ENCODE measurements at places on chromosomes 1 and 21. TPM values are rescaled to one million over a fixed set of nuclear protein-coding genes. Genes with fewer than 3 reads are reported as not detected.
A peak's percentile ranks its signal among the peaks of the same experiment; 100 is the strongest.

The C1orf87 gene
- total RNA-seq: not detected

DNA sequence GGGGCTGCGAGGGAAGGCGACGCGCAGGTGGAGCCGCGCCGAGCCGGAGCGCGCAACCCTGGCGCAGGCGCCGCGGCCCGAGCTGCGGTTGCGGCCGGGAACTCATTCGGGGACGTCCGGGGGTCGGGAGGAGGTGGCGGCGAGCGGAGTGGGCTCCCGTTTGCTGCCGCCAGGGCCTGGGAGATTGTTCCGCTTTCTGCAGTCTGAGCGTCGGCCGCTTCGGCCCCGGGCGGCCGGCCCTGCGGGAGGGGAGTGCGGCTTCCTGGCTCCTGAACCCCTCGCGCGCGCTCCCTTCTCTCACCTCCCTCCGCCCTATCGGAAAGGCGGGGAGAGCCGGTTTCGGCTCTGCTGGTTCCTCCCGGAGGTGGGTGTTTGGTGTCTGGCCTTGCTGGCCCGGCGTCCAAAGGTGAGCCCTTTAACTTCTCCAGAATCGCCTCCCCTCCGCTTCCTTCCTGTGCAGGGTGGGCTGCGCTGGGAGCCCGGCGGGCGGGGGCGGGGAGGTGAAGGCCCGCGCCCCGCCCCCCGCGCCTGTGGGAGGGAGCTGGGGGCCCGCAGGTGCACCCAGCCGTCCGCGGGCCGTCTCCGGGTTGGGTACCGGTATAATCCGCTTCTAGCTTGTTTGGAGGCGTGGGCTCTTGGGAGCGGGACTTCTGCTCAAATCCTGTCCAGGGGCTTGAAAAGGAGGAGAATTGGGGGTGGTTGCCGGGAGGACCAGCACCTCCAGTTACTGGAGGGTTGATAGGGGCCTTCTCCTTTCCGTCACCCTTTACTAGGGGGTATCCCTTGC, 683 bp downstream of the LRRC8D start:
- peak; percentile 30 for DNase-seq

The LCE1F gene
- total RNA-seq: not detected

DNA sequence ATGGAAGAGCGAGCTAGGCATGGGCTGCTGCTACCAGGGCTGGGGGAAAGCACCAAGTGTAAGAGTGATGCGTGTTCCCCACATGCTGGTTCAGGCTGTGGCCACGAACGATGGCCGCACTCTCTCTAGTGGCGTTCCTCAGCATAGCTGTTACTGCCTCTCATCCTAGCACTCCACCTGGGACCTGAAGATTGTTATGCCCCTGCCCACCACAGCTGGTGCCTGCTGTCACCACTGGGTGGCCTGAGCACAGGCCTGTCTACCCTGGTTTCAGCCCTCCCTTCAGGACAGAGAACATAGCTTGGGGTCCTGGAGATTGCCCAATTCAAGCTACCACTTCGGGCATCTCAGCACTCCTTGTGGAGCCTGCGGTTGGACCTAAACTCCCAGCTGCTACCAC, 80.1 kb upstream of the PDC start:
- DNase-seq: no peak

DNA sequence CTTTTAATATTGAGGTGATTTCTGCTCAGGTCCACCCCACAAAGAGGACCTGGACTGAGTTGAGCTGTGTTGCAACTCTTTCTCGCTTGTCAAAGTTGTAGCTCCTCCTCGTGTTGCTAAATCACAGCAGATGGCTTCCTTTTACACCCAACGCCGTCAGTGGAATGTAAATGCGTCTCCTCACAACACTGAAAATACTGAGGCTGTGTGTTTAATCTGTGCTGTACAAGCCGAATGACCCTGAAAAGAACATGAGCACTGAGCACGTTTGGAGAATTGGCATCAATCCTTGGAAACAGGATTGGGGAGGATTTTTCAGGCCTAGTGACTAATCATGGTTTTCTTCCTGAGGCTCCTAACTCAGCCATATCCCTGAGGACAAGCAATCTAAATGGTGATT, 196.0 kb downstream of the CRB1 start:
- peak; percentile 66 for DNase-seq

- no peak for DNase-seq
Measured at GRCh38 chr1:162373541-162374260, 3.0 kb downstream of the SPATA46 start.

DNA sequence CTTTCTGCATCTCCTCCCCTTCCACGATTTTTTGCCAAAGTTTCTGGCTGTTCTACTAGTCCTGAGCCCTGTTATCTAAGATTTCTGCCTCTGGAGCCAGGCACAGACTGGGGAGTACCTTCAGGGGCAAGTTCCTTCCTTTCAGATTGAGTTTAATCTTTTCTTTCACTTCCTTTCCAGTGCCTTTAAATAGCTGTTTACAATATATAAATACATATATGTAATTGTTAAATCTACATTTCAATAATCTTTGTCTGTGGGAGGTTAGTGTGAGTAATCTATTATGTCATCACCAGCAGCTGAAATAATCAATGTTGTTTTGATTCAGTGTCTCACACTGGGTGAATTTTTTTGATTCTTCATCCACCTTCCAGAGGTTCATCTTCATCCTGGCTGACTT, 31.8 kb downstream of the DIPK1A start:
- DNase-seq: no peak

GRCh38 chr21:24163539-24163938, 1443.7 kb downstream of the MRPL39 start:
- no peak for DNase-seq

- no peak for DNase-seq
Measured at GRCh38 chr1:53286955-53287354, 40.9 kb downstream of the LRP8 start.

The CD84 gene
- 11.9 TPM for total RNA-seq

- DNase-seq: no peak
Measured at GRCh38 chr1:216820345-216820744, 97.1 kb upstream of the ESRRG start.

- DNase-seq: no peak
Measured at GRCh38 chr1:116694524-116694923, 27.0 kb upstream of the IGSF3 start.

All from mucosa of gallbladder (tissue), 1 donor.